Chondrocyte (in vitro differentiated cells): ENCODE measurements at places on chromosomes 11 and 22. TPM values are rescaled to one million over a fixed set of nuclear protein-coding genes. Genes with fewer than 3 reads are reported as not detected.

Gene UCP3
- total RNA-seq: 0.47 to 1.6 TPM (median 1.3 TPM) in 3 replicates

Gene CREBZF
- total RNA-seq: 27.4 to 38.1 TPM (median 28.4 TPM) in 3 replicates

Gene B4GALNT4
- total RNA-seq: 37.0 to 39.1 TPM (median 37.2 TPM) in 3 replicates

Gene MGAT3
- total RNA-seq: 3.6 to 6.4 TPM (median 6.1 TPM) in 3 replicates

Gene BBOX1
- total RNA-seq: 0.51 to 4.2 TPM (median 0.90 TPM) in 3 replicates

Gene NR1H3
- 3.2 to 7.0 TPM (median 4.8 TPM) in 3 replicates for total RNA-seq

Gene SCGB1D1
- total RNA-seq: not detected in 3 replicates

DNA sequence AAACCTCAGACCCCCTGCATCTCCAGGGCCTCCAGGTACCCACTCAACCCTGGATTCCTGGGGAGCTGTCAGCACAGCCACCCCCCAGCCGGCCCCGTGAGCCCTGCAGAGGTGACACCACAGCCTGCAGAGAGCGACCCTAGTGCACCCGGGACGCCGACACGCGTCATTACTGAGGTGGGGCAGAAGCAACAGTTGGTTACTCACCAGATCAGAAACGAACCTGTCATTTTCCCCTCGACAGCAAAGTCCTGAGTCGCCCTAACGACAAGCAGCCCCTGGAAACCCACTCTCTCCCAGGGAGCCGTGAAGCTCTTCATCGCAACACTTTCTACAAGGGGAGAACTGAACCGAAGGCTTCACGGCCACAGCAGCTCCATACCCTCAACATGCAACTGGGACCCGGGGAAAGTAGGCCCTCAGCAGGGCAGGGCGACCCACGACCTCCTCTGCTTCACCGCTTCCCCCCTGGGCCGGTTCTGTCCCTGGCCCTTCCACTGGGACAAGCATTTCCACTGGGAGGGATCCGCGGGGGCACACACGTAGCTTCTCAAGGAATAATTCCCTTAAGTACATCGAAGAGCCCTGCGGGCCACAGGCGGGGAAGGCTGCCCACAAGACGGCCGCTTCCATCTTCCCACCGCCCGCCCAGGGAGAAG, 1.6 kb downstream of the BRD1 start:
- no peak for DNase-seq

- DNase-seq: no peak
Measured at GRCh38 chr11:123055191-123055901, 6.6 kb downstream of the HSPA8 start.

GRCh38 chr11:84719935-84720577, 907.1 kb downstream of the DLG2 start:
- no peak for DNase-seq

DNA sequence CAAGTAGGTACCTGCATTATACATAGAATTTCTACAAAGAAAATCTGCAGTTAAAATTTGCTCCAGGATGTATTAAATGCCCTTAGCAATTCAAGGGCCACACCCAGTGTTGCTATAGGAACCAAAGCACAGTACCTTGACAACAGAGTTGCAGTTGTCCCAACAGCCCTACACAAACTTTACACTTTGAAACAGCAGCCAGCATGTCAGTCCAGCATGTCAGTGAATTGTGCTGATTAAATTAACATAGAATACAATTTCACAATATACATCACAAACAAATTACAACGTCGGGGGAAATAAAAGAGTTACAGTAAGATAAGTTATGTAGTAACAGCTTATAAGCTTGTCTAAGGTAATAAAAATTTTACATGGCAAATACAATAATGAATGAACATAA, 389.2 kb downstream of the SOX6 start:
- DNase-seq: no peak

DNA sequence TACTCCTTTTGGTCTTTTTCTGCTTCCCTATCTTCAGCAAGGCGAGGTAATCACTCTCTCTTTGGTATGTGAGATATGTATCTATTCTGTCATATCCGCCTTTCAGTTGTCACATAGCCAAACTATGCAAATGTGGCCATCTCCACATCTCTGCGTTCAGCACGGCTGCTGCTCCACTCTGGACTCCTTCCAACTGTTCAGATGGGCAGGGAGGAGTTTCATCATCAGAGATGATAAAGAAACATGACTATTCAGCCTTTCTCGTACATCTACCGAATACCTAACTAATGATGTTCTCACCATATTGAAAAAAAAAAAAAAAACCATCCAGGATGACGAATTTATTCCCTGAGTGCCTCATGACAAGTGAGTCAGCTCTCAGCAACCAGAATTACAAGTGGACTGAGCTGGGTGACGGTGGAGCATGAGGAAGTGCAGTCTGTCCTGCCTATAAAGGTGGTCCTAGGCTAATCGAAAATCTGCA, 899.6 kb downstream of the OPCML start:
- DNase-seq: no peak

DNA sequence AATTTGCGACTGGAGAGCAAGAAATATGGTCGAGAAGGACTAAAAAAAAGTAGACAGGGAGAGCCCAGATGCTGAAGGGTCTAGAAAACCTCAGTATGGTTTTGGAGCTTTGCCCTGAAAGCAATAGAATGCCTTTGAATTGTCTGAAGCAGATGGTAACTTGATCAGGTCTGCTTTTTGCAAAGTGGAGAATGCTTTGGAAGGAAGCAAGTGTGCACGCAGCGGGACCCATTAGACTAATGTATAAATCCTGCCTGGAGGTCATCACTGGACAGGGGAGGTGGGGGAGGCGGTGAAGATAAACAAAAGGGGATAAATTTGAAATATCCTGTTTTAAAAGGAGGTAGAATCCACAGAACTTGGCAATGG, 757 bp upstream of the HINFP start:
- no peak for DNase-seq

GRCh38 chr11:36492724-36493304, 17.3 kb downstream of the TRAF6 start:
- DNase-seq: no peak
